Activated CD4-positive, alpha-beta T cell treated with anti-CD3 and anti-CD28 coated beads, Interleukin-2, amount 50 U/mL, for 24 hours (primary cell): ENCODE measurements at places on chromosomes 3 and 15.

DNA sequence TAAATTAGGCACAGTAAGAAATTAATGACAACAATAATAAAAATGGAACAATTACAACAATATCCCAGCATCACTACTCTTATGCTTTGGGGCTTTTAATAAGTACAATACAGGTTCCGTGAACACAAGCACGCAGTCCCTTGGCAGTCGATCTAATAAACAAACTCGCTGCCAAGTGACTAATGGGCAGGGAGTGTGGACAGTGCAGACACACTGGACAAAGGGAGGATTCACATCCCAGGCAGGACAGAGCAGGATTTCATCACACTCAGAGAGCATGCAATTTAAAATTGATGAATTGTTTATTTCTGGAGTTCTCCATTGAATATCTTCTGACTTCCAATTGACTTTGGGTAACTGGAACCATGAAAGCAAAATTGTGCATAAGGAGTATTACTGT, 524.1 kb upstream of the CFAP20DC start:
- no peak for DNase-seq

- DNase-seq = peak; percentile 1
These were observed 115.9 kb upstream of the ST8SIA2 start for GRCh38 chr15:92277776-92278175.

DNA sequence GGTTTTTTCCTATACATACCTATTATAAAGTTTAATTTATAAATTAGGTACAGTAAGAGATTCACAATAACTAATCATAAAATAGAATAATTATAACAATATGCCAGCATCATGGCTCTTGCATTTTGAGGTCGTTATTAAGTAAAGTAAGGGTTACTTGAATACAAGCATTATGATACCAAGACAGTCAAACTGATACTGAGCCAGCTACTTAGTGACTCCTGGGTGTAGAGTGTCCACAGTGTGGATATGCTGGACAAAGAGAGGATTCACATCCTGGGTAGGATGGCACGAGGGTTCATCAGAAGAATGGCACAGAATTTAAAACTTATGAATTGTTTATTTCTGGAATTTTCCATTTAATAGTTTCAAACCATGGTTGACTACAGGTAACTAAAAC, 157.2 kb upstream of the IL12A start:
- DNase-seq = no peak

DNA sequence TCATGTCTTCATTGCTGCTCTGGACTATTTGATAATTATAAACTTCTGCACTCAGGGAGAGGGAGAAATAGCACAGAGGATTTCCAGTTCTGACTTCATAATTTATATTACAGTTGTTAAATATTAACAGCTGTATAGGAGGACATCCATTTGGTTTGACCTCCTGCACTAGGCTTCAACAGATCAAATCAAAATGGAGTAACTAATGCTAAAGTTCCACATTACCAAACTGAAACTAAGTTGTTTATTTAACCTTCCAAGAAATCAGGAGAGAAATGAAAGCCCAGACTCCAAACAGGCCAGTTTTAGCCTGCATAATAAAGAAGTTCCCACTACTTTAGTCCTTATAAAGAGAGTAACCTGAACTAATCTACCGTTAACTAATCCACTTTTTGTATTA, 4.6 kb downstream of the PLSCR2 start:
- DNase-seq = no peak

DNA sequence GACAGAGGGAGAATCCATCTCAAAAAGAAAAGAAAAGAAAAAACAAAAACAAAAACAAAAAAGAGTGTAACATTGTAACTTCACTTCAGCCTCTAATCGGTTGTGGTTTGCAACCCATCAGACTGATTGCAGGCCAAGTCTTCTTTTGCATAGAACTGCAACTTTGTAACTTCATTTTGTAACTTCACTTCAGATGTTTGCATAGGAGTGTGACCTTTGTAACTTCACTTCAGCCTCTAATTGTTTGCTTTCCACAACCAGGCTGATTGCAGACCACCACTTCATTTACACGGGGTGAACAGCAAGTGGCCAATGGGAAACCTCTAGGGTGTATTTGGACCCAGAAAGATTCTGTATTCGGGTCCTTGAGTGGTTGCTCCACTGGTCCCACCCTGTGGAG, 79.1 kb upstream of the CHMP2B start:
- DNase-seq = no peak
